ENCODE measurements at places on chromosomes 16 and 17.
A peak's percentile ranks its signal among the peaks of the same experiment; 100 is the strongest.

DNA sequence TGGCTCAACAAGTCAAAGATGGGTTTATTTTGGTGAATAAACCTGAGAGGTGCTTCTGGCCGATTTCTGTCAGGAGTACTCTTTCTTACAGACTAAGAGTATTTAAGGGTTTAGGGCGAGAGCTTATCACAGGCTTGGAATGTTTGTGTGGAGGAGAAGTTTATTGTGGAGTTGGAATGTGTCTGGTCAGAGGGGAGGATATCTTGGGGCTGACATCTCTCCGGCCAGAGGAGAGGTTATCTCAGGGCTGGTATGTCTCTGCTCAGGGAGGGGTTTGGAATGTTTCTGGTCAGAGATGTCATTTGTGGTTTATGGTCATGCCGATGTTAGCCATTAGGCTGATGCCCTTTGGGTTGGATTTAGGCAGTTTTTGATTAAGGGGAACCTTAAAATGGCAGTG is 236.4 kb upstream of the EEF2KMT start:
- DNase-seq = no peak

DNA sequence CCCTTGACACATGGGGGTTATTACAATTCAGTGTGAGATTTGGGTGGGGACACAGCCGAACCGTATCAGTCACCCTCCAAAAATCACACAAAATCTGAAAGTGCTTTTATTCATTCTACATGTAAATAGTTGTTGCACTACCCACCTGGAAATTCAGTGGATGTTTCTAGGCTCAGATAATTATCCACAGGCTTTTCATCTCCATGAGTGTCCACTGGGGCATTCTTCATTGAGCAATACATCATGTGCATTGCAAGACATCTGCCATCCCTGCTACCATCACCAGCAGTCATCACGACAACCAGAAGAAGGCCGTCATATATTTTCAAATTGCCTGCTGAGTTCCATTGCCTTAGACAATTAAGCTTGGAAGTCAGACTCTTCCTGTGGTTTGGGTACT is 330.8 kb downstream of the WWOX start:
- no peak for DNase-seq

DNA sequence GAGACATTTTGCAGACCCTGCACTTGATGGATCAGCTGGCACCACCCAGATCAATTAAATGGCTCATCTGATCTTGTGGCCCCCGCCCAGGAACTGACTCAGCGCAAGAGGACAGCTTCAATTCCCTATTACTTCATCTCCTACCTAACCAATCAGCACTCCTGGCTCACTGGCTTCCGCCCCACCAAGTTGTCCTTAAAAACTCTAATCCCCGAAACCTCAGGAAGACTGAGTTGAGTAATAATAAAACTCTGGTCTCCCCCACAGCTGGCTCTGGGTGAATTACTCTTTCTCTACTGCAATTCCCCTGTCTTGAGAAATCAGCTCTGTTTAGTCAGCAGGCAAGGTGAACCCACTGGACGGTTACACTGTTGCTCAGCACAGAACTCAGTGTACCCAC is 23.6 kb downstream of the SPPL2C start:
- DNase-seq = no peak

DNA sequence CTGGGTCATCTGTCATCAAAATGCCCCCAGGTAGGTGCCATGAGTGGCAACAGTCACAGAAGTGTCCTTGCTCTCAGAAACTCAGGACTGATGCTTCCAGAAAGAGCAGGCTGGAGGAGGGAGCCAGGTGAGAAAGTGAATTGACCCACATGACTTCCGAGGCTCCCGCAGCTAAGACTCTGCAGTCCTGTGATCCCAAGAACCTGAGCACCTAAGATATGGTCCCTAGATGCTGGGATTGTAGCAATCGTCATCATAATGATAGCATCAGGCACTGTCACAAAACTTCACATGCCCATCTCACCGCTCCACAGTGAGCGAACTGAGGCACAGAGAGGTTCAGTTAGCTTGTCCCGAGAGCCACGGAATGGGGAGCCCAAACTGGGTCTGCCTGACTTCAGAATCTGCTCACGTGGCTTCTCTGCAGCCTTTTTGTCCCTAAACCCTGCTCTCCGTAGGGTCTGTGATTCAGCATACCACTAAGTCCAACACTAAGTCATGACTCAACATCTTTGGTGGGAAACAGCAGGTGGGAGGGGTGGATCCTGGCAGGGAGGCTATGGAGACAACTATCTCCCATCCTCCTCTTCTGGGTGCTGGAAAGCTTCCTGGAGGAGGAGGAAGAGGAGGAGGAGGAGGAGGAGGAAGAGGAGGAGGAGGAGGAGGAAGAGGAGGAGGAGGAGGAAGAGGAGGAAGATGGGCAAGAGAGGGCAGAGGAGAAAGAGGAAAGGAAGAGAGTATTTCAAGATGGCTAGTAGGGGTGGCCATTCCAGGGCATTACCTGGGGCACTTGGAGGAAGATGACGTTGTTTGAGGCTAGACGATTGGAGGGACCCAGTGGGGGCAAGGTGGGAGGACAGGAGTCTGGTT is 55.5 kb upstream of the DLX4 start:
- DNase-seq = no peak

DNA sequence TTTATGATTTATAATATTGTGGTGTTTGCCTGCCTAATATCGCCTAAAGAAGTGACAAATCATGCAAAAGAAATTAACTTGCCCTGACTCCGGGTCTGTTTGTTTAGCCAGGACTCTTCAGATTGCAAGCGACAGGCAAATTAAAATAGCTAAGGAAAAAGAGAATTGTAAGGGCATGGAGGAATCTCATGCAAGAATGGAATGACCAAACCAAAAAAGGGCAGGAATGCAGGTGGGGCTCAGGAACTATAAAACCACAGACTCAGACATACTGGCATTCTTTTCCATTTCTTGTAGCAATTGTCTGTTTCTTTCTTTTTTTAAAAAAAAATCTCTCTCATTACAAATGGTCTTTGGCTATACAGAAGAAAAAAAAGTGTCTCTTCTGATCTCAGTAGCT is 188.1 kb upstream of the XYLT1 start:
- no peak for DNase-seq

GRCh38 chr16:81499576-81500380 is 55.2 kb downstream of the CMIP start:
- no peak for DNase-seq

DNA sequence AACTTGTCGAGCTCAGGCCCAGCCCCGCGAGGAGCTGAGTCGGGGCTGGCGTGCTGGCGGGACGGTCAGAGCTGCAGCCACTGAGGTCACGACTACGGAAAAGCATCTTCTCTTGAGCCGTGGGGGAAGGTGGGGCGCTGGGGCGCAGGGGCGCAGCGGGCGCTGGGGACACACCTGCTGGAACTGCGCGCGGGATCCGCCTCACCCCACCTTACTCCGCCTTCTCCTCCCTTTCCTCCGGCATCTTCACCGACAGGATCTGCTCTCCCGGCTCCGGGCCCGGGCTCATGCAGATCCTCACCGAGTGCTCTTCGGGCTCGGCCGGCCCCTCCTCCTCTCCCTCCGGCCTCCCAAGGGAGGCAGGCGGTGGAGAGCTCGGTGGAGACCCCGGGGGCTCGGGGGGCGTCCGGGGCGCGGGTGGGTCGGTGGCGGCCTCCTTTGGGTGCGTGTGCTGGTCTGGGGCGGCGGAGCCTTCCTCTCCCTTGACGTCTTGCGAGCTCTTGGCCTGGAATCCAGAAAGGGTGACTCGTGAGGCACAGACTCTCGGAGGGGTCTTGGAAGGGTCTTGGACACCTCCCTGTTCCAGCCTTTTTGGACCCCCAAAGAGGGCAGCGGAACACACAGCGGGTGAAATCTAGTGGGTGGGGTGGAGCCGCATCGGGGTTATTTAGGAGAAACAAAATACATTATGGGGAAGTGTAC is 81.8 kb upstream of the KIFC3 start:
- no peak for DNase-seq

GRCh38 chr16:56608876-56609462 is 585 bp downstream of the MT2A start:
- DNase-seq = peak; percentile 41

- no peak for DNase-seq
Observed at GRCh38 chr16:85209526-85210121, 97.4 kb upstream of the CIBAR2 start.

- no peak for DNase-seq
Observed at GRCh38 chr17:37698911-37699255, 46.0 kb downstream of the HNF1B start.

DNA sequence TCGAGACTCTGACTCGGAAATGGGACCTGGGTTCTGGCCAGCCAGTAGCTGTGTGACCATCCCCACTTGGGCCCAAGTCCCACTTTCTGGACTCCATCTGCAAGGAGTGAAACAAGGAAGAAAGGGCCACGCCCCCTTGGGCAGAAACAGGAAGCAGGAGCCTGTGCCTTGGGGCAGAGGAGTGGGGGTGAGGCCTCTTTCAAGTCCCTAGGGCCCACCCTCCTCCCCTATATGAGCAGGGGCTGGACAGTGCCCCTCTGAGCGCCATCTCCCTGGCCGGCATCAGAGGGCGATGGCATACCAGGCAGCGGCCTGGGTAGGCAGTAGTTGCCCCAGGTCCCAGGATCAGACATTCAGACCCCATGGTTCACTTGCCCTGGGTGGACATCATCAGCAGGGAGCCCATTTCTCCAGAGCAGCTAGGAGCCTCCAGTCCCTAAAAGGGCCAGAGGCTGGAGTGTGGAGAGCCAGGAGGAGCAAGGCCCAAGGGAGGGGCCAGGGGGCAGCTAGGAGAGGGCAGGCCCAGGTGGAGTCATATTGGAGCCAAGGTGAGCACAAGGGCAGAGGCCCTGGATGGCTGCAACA is 7.1 kb downstream of the BCAR1 start:
- peak; percentile 65 for DNase-seq

- no peak for DNase-seq
Observed at GRCh38 chr17:63039342-63039741, 73.3 kb downstream of the TANC2 start.

DNA sequence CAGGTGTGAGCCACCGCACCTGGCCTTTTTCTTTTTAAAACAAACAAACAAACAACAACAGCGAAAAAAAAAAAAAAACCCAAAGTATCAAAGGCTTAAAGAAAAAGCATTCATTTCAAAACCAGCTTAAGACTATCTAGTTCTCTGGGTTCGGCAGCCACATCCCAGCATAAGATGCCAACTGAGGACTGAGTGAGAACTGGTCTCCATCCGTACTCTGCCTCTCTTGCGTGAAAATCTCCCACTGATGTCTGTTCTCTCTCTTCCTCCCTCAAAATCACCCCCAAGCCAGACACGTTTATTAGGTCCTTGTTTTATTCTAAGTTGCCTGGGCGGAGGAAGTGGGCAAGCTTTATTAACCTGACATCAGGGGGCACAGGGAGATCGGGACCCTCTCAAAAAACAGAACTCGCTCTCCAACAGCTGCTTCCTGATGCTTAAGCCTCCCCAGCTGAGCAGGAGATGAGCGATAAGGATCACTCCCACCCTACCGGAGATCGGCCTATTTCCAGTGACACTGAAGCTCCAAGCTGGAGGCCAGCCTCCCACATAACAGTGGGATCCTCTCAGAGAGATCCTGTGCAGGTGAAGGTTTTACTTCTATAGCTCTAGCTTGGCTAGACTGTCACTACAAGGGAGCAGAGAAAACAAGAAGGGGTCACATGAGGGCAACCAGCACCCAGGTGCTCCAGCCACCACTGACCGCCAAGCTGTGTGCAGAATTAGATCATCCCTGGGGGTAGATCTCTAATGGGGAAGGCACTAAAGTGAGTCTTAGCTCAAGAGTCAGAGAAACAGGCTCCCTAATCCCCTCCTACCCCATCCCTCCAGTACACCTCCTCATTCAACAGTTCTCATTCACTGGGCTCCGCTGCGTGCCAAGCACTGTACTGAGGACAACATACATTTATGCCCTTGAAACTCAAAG is 13.6 kb downstream of the CDC42EP4 start:
- no peak for DNase-seq

DNA sequence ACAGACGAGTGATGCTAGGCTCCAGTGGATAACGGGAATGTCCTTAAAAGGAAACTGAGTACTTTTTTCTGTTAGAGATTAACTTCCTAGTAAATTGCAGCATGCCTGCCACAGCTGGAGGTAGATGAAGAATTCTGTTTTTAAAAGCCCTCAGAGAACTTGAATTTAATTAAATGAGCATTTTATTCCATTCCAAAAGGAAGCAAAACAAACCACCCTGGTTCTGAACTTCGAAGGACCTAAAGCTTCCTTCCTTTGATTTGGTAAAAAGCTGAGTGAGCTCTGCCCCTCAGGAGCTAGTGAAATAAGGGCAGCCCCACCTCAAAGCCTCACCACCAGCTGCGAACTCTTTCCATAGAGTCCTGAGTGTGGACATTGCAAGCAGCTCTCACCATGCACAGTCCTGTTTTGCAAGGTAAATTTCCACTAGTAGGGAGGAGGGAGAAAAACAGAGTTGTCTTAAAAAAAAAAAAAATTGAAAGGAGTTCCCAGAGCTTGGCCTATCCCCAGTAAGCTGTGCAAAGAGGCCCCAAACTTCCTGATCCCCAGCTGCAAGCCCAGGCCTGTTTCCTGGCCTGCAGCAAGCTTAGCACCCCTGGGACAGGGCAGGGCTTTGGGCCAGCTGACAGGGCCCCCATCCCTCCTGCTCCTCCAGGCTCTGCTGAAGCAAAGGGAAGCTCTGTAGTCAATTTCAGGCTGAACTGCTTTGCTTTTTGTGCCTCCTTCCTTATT is 11.2 kb downstream of the CHD9NB start:
- no peak for DNase-seq

- DNase-seq = no peak
Observed at GRCh38 chr17:57442914-57443571, 186.7 kb downstream of the MSI2 start.

DNA sequence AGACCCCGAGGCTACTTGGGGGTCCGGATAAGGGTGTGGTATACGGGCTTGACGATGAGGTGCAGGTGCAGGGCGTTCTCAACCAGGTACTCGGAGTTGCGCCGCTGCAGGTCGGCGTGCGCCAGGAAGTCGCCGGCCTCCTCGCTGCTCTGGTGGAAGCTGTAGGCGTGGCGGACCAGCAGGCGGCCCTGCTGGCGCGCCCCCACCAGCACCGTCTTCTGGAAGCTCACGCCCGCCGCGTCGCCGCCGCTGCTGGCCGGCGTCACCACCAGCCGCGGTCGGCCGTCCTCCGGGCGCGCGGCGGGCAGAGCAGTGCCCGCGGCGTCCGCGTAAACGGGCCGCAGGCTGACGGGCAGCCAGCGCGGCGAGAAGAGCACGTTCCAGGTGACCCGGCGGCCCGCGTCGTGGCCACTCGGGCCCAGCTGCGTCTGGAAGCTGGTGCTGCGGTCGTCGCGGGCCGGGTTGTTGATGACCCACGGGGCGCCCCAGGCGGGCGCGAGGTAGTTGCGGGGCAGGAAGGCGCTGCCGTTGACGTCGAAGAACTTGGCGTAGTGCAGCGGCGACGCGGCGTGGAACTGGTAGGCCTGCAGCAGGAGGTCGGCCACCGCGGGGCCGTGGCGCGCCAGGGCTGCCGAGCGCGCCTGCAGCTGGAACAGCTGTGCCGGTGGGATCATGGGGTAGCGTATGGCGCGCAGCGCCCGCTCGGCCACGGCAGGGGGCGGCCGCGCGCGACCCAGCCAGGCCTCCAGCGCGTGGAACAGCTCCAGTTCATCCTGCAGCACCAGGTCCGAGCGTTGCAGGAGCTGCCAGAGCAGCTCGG is 4.8 kb downstream of the BTBD17 start:
- peak; percentile 31 for DNase-seq

- no peak for DNase-seq
Observed at GRCh38 chr16:49365711-49366509, 7.7 kb upstream of the C16orf78 start.
